COLO829 (cell line): ENCODE measurements at places on chromosomes 11 and 22.

GRCh38 chr22:16954060-16954403 lies 54.0 kb downstream of the GAB4 start:
- no peak for DNase-seq

DNA sequence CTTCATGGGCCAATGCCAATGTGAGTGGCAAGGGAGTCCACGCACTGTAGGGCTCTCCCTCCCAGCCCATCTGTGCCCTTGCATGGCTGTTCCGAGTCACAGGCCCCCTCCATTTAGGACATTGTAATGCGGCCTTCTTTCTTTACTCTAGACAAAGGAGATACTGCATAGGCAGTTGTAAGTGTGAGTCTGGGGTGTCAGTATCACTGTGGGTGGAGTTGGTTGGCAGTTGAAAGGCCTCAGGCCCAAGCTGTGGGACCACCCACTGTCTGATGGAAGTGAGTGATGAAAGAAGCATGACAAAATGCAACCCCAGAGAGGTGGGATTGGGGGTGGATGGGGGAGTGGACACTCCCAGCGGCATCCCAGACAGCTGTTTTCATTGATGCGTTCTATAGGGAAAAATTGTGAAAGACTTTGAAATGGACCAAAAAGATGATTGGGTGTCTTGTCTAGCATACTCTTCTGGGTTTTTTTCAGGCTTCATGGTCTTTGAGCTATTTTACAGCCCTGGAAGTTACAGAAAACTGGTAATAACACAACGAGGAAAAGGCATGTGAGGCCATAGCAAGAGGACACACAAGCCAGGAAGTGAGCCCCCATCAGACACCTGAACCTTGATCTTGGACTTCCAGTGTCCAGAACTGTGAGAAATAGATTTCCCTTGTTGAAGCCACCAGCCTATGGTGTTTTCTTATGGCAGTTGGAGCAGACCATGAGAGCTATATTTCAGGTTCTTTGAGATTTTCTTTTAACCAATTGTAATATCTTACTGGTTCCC lies 114.6 kb downstream of the NECTIN1 start:
- DNase-seq, result no peak

GRCh38 chr22:46965555-46966494 lies 203.4 kb downstream of the TBC1D22A start:
- peak; percentile 84 for DNase-seq

DNA sequence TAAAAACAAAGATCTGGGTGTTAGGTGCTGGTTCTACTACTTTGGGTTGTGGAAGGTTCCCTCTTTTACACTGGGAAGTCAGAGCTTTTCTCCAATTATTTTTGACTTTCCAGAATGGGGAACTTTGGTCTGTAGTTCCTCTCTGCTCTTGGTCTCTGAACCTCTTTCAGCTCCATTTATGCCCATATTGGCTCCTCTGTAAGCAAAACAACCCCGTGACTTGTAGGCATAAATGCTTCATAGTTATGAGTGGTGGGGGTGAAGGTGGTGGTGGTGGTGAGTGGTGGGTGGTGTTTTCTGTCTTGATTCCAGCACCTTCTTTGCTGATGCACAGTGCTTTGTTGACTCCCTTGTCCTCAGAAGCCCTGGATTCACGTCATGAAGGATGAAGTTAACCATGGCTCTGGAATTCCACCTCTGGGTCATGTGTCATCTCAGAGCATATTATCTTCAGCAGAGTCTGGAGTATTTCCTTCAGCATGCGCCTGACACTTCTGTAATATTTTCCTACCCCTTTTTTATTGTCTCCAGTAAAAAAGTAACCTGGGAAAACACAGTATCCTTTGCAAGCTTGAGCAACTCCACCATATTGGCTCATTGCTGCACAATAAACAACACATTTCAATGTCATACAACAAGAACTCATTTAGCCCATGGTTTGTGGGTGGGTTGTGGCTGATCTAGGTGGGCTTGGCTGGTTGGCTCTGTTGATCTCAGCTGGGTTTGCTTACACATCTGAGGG lies 24.1 kb upstream of the GRK3 start:
- DNase-seq, result no peak

DNA sequence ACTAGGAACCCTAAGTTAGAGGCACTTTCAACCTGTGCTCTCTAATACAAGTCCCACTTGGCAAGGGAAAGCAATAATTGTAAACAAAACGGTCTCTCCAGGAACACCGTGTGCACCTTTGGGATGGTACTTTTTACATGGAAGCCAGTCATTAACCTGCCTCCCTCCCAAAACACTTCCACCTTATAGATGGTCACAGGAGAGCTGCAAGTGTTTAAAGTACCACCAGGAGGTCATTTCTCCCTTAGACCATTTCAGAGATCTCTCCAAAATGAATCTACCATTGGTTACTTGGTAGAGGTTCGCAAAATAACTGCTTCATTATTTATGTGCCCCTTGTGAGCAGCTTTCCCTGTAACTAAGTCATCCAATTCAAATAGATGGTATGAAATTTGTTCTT lies 375.3 kb downstream of the DYNC2H1 start:
- DNase-seq, result no peak

DNA sequence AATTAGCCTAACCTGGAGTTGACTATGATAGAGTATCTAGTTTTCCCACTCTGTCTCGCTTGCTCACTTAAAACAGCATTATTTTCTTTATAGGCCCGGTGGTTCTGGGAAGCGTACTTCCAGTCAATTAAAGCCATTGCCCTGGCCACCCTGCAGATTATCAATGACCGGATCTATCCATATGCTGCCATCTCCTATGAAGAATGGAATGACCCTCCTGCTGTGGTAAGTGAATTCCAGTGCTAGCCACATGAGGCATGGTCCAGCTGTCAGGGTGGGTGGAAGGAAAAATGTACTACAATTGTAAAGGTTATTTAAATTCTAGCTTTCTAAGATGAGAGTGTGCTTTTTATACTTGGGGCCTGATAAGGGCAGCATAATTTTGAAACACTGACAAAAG lies 76.0 kb downstream of the EXT2 start:
- no peak for DNase-seq

- no peak for DNase-seq
Measured at GRCh38 chr22:33850724-33851123, 69.6 kb downstream of the LARGE1 start.

- DNase-seq, result no peak
Measured at GRCh38 chr11:121012091-121012490, 11.8 kb upstream of the TBCEL start.

DNA sequence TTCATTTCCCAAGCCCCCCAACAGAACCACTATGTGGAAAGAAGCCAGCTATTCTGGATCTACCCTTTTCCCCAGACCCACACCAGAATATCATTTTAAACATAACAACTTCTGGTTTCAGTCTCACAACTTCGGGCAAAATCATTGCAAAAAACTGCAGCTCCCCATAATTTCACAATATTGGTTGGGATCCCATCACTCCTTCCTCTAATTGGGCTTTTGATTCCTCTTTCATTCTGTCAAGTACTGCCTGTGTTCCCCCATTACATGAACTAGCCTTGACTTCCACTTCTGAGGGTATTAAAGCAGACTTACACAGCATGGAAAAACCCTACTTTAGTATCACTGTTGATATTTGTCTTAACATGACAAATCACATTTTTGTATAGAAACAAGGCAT lies 4.1 kb upstream of the APOL3 start:
- no peak for DNase-seq
